ENCODE measurements at places on chromosomes 6 and 20.
A peak's percentile ranks its signal among the peaks of the same experiment; 100 is the strongest.

DNA sequence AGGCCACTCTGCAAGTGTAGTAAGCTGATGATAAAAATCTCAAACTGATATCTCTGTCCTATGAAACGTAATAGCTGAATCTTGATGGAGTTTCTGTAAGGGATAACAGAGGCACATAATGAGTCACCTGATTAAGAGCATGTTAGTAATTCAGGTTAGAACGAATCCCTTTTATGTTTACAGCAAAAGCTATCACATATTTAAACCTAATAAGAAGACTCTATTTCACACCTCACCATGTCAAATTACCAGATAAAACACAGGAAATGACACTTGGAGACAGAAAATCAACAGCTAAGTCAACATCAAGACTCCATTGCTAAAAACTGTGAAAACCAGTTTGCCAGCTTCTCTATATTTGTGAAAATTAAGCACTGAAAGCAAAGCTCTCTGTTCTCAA is 11.8 kb downstream of the CST7 start:
- H3K27me3 ChIP-seq = no peaks in the 10 kb centered on the region
- H3K27ac ChIP-seq = peak overlapping the region; percentile 77
- no peak overlapping the region for H3K4me3 ChIP-seq
- peaks cover 11% of the 10 kb centered on the region for H3K4me1 ChIP-seq
- H3K36me3 ChIP-seq = peaks cover 66% of the 10 kb centered on the region

- no peaks in the 10 kb centered on the region for H3K4me1 ChIP-seq
- H3K27me3 ChIP-seq = no peaks in the 10 kb centered on the region
- no peak for ATAC-seq
- H3K36me3 ChIP-seq = no peaks in the 10 kb centered on the region
Measured at GRCh38 chr6:84643778-84644177, 120.6 kb downstream of the TBX18 start.

- no peak overlapping the region for H3K27ac ChIP-seq
- H3K36me3 ChIP-seq = no peaks in the 10 kb centered on the region
- no peak overlapping the region for H3K4me3 ChIP-seq
- ATAC-seq = no peak
Measured at GRCh38 chr6:101178748-101179147, 214.8 kb upstream of the GRIK2 start.

GRCh38 chr20:51310216-51310615 is 232.3 kb downstream of the NFATC2 start:
- ATAC-seq = no peak
- no peak overlapping the region for H3K4me3 ChIP-seq
- H3K27ac ChIP-seq = no peak overlapping the region
- H3K27me3 ChIP-seq = peaks cover 16% of the 10 kb centered on the region

- peaks cover 1% of the 10 kb centered on the region for H3K27me3 ChIP-seq
- ATAC-seq = no peak
- no peaks in the 10 kb centered on the region for H3K36me3 ChIP-seq
- no peak overlapping the region for H3K4me3 ChIP-seq
Measured at GRCh38 chr6:17311595-17312311, 30.6 kb downstream of the RBM24 start.

DNA sequence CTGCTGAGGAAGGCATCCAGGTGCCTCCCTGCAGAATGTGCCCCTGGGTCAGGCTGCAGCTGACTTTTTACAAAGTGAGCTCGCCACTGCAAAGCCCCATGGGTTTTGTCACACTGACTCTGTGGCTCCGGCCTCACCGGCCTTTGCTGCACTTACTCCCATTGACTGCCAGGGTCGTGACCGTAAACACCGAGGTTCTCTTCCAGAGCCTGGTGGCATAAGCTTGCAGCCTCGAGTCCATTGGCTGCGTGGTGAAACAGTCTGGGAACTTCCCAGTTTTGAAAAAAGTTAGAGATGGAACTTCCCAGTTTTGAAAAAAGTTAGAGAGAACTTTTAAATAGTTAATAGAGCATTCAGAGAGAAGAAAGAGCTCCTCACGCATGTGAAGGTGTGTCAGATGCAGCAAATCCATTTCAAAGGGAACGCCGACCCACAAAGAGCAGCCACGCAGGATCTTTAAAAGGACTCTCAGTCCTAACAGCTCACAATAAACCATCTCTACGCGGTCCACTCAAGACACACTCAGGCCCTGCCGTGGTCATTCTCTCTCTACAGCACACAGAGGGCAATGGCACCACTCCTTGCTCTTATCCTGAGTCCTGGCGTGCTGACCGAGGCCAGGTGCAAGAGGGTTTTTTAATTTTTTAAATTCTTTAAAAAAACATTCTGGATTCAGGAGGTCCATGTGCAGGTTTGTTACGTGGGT is 12.8 kb downstream of the RAMACL start:
- no peaks in the 10 kb centered on the region for H3K27me3 ChIP-seq
- H3K36me3 ChIP-seq = no peaks in the 10 kb centered on the region
- H3K27ac ChIP-seq = no peak overlapping the region
- no peak overlapping the region for H3K4me3 ChIP-seq
- H3K4me1 ChIP-seq = no peaks in the 10 kb centered on the region

DNA sequence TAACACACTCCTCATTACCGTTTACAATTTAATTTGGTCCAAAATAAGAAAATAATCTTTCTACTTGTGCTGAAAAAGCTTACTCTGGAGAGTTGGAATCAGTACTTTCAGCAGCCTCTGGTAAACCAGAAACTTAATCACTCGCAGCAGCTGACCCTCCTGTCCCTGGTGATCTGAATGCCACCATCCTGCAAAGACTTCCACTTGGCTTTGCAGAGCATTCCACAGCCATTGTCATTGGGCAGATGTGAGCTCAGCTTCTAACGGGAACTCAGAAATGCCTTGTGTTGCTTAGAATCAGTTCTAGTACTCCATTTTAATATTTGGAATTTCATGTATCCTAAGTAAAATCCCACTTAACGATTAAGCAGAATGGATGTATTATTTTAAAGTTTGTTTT is 59.7 kb downstream of the PHACTR1 start:
- no peaks in the 10 kb centered on the region for H3K4me1 ChIP-seq
- peaks cover 15% of the 10 kb centered on the region for H3K27me3 ChIP-seq
- ATAC-seq = no peak

DNA sequence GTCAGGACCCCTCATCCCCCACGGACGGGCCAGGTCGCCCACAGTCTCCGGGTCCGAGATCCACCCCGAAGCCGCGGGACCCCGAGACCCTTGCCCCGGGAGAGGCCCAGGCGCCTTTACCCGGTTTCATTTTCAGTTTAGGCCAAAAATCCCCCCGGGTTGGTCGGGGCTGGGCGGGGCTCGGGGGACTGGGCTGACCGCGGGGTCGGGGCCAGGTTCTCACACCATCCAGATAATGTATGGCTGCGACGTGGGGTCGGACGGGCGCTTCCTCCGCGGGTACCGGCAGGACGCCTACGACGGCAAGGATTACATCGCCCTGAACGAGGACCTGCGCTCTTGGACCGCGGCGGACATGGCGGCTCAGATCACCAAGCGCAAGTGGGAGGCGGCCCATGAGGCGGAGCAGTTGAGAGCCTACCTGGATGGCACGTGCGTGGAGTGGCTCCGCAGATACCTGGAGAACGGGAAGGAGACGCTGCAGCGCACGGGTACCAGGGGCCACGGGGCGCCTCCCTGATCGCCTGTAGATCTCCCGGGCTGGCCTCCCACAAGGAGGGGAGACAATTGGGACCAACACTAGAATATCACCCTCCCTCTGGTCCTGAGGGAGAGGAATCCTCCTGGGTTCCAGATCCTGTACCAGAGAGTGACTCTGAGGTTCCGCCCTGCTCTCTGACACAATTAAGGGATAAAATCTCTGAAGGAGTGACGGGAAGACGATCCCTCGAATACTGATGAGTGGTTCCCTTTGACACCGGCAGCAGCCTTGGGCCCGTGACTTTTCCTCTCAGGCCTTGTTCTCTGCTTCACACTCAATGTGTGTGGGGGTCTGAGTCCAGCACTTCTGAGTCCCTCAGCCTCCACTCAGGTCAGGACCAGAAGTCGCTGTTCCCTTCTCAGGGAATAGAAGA is 978 bp downstream of the HLA-A start:
- peak; percentile 3 for ATAC-seq
- peak overlapping the region; percentile 100 for H3K27ac ChIP-seq
- peaks cover 56% of the 10 kb centered on the region for H3K36me3 ChIP-seq
- H3K27me3 ChIP-seq = no peaks in the 10 kb centered on the region

DNA sequence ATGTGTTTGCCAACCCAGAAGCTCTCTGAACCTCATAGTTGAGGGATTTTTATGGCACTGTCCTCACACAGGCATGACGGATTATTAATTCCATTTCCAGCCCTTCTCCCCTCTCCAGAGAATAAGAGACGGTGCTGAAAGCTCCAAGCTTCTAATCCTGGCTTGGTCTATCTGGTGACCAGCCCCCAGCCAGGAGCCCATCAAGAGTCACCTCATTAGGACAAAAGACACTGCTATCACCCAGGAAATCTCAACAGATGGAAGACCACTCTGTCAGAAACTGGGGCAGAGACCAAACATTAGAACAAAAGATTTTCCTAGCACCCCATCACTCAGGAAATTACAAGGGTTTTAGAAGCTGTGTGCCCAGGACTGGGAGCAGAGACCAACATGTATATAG is 48.2 kb downstream of the STMND1 start:
- no peak overlapping the region for H3K4me3 ChIP-seq
- no peak overlapping the region for H3K27ac ChIP-seq
- no peaks in the 10 kb centered on the region for H3K4me1 ChIP-seq
- peaks cover 7% of the 10 kb centered on the region for H3K27me3 ChIP-seq
- H3K36me3 ChIP-seq = no peaks in the 10 kb centered on the region

- no peak for ATAC-seq
- H3K4me3 ChIP-seq = no peak overlapping the region
- H3K36me3 ChIP-seq = peaks cover 97% of the 10 kb centered on the region
- H3K27me3 ChIP-seq = no peaks in the 10 kb centered on the region
- H3K27ac ChIP-seq = no peak overlapping the region
- H3K4me1 ChIP-seq = peaks cover 6% of the 10 kb centered on the region
Measured at GRCh38 chr20:13771853-13772453, 12.8 kb downstream of the ESF1 start.

DNA sequence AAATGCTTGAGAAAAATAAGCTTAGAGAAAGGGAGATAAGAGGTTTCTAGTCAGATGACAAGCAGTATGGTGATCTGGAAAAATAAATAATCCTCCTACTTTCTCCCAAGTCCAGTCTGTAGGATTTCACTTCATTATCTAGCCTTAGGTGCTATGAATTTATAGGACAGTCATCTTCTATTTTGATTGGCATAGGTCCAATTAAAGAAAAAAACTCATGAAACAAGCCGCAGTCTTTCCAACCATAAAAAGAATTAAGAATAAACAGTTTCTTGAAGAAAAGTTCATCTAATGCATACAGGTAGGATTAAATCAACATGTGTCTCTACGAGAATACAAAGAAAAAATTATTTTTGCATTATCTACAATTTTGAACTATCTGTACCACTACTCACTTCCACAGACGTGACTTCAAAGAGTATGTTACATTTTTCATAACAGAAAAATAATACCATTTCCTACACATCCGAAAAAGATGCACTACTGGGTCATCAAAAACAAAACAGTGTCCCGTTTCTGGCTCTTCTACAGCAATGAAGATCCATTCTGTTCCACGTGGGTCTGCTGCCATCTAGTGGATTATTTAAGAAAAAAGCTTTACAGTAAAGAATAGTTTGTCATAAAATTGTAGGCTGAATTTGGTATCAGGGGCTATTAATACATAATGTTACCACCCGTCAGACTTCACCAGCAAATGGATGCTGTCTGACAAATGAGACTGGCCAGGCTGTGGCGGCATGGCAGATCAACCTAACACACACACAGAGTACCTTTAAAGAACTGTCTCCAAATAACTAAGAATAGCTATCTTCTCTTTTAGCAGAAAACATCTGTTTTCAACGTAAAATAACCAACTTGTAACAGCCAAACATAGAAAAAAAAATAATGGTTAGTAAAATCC is 28.9 kb downstream of the STX7 start:
- H3K27ac ChIP-seq = no peak overlapping the region
- H3K4me1 ChIP-seq = peaks cover 13% of the 10 kb centered on the region
- peaks cover 15% of the 10 kb centered on the region for H3K36me3 ChIP-seq
- no peaks in the 10 kb centered on the region for H3K27me3 ChIP-seq
- peak; percentile 55 for ATAC-seq

GRCh38 chr6:148530394-148530953 is 187.8 kb downstream of the SASH1 start:
- H3K36me3 ChIP-seq = no peaks in the 10 kb centered on the region
- peak; percentile 46 for ATAC-seq
- H3K4me1 ChIP-seq = peaks cover 2% of the 10 kb centered on the region
- H3K4me3 ChIP-seq = no peak overlapping the region
- no peak overlapping the region for H3K27ac ChIP-seq

- no peaks in the 10 kb centered on the region for H3K27me3 ChIP-seq
- no peak overlapping the region for H3K4me3 ChIP-seq
- no peak overlapping the region for H3K27ac ChIP-seq
Measured at GRCh38 chr6:132484680-132485018, 28.3 kb downstream of the STX7 start.

DNA sequence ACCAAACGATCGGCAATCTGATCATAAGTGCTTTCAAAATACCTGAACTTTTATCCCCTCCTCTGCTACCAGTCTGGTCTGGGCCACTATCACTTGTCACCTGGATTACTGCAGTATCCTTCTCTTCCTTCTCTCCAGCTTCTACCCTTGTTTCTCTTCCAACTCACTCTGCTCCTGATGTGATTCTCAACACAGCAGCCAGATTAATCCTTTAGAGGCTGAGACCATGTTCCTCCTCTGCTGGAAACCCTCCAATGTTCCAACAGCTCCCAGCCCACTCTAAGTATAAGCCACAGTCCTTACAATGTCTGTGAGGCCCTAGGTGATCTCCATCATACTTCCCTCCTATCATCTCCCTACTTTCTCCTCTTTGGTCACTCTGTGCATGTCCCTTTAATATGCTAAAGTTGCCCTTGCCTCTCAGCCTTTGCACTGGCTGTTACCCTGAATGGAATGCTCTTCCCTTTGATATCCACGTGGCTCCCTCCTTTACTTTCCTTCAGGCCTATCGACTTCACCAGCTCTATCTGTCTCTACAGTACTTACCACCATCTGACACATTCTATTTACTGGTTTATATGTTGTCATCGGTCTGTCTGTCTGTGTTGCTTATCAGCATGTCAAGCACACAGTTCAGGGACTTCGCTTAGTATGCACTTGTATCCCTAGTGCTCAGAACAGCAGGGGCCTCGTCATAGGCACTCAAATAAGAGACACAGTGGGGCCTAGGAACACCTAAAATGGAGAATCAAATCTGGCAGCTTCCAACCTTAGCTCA is 35.0 kb upstream of the RNF24 start:
- H3K4me3 ChIP-seq = no peak overlapping the region
- no peak overlapping the region for H3K27ac ChIP-seq
- no peak for ATAC-seq
- H3K36me3 ChIP-seq = no peaks in the 10 kb centered on the region

Data from activated T-helper 17 cell treated with anti-CD3 and anti-CD28 coated beads, Interleukin-2, amount 50 U/mL, for 72 hours (primary cell).